ENCODE measurements at places on chromosomes 16 and 17. TPM values are rescaled to one million over a fixed set of nuclear protein-coding genes. Genes with fewer than 3 reads are reported as not detected.

The ERN2 gene
- total RNA-seq: not detected

The C16orf87 gene
- total RNA-seq: 4.1 TPM

The TPSG1 gene
- total RNA-seq: not detected

The TBC1D3E gene
- not detected for total RNA-seq

The SLC12A3 gene
- not detected for total RNA-seq

The KRTAP4-3 gene
- total RNA-seq: not detected

DNA sequence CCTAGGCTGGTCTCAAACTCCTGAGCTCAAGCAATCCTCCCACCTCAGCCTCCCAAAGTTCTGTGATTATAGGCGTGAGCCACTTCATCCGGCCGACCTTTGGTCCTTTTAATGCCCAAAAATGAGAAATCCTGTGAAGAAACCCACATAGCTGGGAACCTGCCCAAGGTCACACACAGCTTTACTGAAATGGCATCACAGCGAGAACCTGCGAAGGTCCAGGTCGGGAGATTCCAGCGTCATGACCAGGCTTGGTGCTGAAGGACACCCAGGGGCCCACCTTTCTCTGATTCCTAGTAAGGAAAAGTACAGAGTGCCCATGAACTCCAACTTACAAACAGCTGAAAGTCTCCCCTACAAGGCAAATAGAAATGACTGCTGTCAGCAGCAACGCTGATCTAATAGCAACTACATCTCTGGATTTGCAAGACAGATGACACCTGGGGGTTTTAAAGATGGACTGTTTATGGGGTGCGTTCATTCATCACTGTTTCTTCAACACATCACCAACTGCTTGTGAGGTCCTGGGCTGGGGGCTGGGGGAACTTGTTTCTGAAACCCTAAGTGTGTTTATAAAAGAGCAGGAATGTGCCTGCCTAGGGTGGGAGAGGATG, 24.5 kb upstream of the DNAH17 start:
- DNase-seq: no peak

- no peak for DNase-seq
Observed at GRCh38 chr17:39380144-39380543, 21.3 kb downstream of the FBXL20 start.

DNA sequence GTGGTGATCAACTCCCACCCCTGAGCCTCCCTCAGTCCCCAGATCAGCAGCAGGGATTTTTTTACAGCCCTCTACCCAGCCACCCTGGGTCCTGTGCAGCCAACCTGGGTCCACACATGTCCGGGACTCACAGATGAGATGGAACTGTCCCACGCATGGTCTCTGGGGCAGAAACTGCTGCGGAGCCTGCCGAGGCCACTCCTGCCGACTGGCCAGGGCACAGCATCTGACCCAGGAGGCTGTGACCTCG, 48.0 kb upstream of the ZCCHC14 start:
- no peak for DNase-seq

GRCh38 chr16:54241525-54241924, 45.1 kb downstream of the IRX3 start:
- DNase-seq: no peak

GRCh38 chr17:80263253-80264204, 2.9 kb downstream of the RNF213 start:
- peak; percentile 76 for DNase-seq

- no peak for DNase-seq
Observed at GRCh38 chr16:14181371-14182050, 110.4 kb downstream of the MRTFB start.

- no peak for DNase-seq
Observed at GRCh38 chr17:9016941-9017552, 4.3 kb upstream of the NTN1 start.

DNA sequence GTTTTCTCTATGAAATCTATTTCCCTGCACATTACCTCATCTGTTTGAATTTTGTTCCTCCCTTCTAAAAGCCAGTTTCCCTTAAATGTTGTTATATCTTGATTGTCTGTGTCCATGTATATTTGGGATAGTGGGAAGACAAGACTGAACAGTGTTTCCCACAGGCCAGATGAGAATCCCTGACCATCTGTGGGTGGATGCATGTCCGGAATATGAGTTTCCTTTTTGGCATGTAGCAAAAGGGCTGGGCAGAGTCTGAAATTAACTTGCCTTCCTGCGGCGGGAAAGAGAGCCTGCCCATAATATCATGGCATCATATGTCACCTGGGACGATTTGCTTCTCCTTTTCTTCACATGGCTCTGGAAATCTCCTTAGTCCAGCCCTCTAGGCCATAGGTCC, 385.8 kb upstream of the MAF start:
- DNase-seq: no peak

DNA sequence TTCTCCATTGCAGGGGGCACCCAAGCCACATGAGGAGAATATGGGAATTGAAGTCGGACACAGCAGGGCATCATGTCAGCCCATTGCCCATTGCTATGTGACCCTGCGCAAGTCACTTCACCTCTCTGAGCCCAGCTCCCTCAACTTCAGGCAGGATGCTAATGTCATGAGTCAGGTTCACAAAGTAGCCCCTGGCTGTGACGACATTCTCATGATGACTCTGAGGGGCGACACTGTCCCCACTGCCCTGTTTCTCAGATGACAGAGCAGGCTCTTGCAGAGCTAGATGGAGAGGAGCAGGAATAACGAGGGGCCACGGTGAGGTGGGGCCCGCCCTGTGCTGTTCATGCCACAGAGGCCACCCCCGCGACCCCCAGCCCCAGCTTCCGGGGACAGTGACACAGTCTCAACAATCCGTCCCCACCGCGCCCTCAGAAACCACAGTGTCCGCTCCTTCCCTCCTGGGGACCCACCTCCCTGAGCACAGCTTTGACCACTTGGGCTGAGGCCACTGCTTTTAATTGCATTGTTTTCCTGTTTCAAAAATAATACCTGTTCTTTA, 13.2 kb upstream of the ZNF469 start:
- DNase-seq: no peak
